ENCODE measurements at places on chromosomes 6 and 20.

- DNase-seq, result no peak
Observed at GRCh38 chr20:44137266-44137801, 49.7 kb downstream of the JPH2 start.

- no peak for DNase-seq
Observed at GRCh38 chr6:158293122-158293521, 19.1 kb upstream of the TULP4 start.

DNA sequence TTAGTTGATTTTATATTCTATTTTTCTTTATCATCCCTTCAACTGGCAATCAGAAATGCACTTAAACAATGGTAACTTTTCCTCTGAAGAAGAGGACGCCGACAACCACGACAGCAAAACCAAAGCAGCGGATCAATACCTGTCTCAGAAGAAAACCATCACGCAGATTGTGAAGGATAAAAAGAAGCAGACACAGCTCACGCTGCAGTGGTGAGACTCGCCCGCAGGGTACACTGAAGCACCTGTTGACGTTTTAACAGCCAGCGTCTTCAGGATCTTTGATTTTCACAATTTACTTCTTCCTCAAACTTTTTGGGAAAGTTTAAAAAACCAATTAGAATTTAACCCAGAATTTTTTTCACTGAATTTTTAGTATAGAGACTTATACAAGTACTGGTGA, 701 bp downstream of the RFX6 start:
- DNase-seq, result no peak

GRCh38 chr20:34824452-34824805, 1.0 kb downstream of the NCOA6 start:
- DNase-seq, result no peak

DNA sequence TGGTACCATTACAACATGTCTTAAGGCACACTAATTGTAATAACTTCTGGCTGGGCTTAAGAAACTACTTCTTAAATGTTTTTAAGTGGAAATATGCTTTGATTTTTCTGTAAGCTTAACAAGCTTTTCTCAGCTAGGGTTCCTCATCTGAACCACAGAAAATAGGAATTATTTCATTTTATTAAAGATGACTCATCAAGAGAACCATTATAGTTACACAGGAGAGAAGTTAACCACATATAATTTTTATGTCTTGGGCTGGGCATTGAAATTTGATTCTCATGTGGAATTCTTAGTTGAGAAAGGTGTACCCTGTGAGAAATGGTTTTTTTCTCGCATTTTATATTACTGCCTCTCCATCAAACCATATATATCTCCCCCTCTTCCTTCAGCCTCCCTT, 75.1 kb downstream of the QKI start:
- DNase-seq, result no peak

- DNase-seq, result peak; percentile 46
Observed at GRCh38 chr20:62587757-62588402, 54.4 kb upstream of the SLCO4A1 start.

GRCh38 chr6:137303441-137303840, 84.3 kb upstream of the IFNGR1 start:
- DNase-seq, result no peak

- no peak for DNase-seq
Observed at GRCh38 chr6:156747715-156748114, 29.5 kb upstream of the ARID1B start.

DNA sequence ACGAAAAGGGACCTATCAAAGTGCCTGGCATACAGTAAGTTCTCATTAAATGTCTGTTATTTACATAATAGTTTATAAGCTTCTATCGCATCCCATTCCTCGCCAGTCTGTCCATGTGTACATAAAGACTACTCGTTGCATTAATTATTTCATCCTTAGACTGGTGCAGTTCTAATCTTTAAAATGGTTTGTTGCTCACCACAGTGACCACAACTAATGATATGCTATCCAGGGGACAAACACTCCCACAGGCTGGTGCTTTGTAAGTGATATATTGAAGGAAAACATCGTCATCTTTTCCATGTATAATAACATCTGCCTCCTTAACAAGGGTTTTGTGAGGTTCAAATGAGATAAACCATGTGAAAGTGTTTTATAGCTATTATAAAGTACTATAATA, 39.0 kb upstream of the HBS1L start:
- no peak for DNase-seq

DNA sequence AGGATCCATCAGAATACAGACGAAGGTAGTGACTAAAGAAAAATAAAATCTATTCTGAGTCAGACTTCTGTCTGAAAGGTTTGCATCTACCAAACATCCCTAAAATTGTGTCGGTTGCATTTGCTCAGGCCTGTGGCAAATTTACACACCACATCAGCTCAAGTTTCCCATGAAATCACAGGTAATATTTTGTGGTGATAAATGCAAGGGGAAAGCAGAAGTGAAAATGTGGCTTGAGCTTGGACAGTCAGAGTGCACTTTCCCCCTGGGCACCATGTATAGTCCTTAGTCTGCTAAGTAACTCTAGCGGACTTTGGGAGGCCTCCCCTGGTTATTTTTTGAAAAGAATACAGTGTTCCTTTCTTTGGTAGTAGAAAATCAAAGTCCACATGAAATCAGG, 159.1 kb downstream of the PKHD1 start:
- no peak for DNase-seq

DNA sequence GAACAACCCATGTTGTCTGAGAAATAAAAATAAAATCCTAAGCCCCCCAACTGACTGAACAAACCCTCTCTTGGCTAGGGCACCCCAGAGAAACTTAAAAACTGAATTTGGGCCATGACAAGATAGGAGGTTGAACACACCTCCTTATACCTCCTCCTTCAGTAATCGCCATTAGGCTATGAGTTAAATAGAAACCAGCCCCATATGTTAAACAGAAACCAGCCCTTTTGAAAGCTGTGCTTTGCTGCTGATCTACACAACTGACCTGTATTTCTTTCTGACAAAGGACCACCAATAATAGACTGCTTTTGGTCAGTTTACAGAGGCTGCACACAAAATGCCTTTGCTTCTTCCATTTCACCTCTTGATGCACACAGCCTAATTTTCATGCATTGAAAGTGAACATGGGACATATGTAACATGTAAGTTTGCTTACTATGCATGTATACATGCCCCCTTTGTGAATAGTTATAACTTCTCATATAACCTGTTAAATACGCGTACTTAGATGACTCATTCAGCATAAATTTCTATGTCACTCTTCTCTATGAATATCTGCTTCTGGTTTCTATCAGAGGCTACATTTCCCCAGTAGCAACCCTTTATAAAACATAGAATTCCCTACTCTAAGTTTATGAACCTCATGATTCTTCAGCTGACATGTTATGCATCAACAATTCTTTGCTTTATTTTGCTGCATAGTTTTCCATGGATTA, 462.9 kb downstream of the COL12A1 start:
- no peak for DNase-seq

- no peak for DNase-seq
Observed at GRCh38 chr6:11434565-11435326, 102.8 kb upstream of the TMEM170B start.

- DNase-seq, result peak; percentile 78
Observed at GRCh38 chr20:10218536-10219451, at the start of gene SNAP25. Gene SNAP25, plus strand, starts transcription at chr20:10218830. Its CDS starts 56,662 bp downstream, at chr20:10275492.

- DNase-seq, result no peak
Observed at GRCh38 chr6:166639921-166640320, 12.9 kb upstream of the RPS6KA2 start.

GRCh38 chr20:47740862-47741184, 44.5 kb downstream of the SULF2 start:
- no peak for DNase-seq

GRCh38 chr20:44115762-44116644, 71.0 kb downstream of the JPH2 start:
- DNase-seq, result no peak

DNA sequence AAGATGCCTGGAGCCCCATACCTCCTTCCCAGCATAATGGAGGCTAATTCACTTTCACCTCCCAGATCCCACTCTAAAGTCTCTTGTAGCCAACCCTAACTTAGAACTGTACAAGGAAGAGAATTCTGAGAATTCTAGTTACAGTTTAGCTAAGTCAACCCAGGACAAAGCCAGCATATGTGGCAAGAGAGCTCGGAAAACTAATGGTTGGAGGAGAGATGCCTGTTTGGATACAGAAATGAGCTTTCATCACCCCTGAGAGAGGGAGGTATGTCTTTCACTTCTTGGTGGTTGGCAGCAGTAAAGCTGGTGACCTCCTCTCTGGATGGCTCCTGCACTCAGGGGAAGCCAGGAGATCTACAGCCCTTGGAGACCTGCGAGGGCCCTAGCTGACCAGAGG, 252.6 kb upstream of the SUPT3H start:
- no peak for DNase-seq

DNA sequence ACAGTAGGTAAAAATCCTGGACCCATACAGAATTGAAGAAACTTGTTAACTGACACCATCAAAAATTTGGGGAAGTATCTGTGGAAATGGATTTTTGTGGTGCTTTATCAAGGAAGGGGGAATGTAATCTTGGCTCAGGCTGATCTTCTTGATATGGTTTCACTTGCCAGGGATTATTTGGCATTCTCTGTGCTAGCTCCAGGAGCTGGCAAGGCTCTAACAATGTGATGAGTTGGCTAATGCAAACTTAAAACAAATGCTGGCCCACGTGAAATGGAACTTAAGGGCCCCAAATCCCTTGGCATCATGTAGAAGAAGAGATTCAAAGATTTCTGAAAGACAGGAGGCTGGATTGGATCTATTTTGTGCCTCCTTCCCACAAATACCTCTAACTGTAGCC, 13.1 kb downstream of the KCNS1 start:
- no peak for DNase-seq

DNA sequence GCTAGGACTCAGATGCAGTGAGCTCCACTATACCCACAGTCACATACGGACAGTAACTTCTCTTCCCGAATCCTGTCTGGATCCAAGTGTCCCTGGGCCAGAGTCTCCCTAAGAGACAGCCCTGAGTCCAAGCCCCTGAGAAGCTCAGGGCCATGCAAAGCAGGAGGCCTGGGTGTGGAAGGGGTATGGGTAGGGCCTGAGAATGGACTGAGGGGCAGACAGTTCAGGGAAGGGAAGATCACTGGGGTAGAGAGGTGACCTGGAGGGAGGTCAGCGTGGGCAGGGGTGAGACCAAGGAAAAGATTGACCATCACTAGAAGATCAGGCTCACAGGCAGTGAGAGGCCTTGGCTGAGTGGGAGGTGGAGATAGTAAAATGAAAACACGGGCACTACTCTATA, 8.8 kb downstream of the RPS6KA2 start:
- DNase-seq, result no peak

DNA sequence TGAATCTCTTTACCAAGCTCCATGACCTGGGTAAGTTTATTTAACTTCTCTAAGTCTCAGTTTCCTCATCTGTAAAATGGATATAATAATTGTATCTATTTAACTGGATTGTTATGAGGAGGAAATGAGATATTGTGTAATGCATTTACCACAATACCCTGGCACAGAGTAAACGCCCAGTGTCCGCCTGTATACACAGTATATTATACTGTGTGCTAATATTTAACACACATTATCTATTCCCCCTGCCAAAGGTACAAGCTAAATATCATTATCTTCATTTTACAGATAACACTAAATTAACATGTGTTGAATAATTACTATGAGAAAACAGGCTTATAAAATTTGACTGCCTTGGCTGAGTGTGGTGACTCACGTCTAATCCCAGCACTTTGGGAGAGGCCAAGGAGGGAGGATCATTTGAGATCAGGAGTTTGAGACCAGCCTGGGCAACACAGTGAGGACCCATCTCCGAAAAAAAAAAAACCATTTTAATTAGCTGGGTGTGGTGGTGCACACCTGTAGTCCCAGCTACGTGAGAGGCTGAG, 38.7 kb upstream of the TNFRSF21 start:
- DNase-seq, result no peak

GRCh38 chr6:113433335-113433991, 423.7 kb upstream of the MARCKS start:
- peak; percentile 38 for DNase-seq

DNA sequence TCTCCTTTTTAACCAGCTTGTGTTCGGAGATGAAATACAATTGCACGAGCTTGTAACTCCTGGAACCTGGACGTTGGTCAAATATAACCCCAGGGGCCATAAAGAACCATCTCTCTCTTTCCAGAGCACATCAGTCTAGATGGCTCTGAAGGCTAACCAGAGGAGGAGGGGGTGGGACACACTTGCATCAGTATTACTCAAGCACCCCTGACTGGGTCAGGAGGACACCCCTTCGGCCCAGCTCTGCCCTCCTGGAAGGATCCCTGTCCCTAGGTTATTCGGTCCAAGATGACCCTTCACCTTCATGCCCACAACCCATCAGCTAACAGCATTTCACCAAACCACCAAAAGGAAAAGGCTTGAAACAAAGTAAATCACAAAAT, 67.1 kb downstream of the FYN start:
- DNase-seq, result no peak

DNA sequence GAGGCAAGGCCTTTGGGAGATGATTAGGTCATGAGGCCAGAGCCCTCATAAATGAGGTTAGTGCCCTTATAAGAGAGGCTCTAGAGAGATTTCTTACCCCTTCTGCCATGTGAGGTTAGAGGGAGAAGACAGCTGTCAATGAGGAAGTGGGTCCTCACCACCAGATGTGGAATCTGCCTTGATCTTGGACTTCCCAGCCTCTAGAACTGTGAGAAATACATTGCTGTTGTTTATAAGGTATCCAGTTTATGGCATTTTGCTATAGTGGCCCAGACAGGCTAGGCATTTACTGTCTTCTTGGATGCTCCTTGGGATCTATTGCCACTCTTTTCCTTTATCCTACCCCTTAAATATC, 57.1 kb upstream of the CITED2 start:
- no peak for DNase-seq

GRCh38 chr6:88074791-88075190, 27.1 kb downstream of the SPACA1 start:
- DNase-seq, result no peak

- DNase-seq, result peak; percentile 13
Observed at GRCh38 chr20:208942-209566, 18.0 kb upstream of the DEFB129 start.

- DNase-seq, result peak; percentile 50
Observed at GRCh38 chr6:16523606-16524379, 237.5 kb downstream of the ATXN1 start.

- DNase-seq, result no peak
Observed at GRCh38 chr6:33944686-33945411, 141.0 kb upstream of the MLN start.

GRCh38 chr6:31777667-31778050, 531 bp upstream of the VWA7 start:
- no peak for DNase-seq

DNA sequence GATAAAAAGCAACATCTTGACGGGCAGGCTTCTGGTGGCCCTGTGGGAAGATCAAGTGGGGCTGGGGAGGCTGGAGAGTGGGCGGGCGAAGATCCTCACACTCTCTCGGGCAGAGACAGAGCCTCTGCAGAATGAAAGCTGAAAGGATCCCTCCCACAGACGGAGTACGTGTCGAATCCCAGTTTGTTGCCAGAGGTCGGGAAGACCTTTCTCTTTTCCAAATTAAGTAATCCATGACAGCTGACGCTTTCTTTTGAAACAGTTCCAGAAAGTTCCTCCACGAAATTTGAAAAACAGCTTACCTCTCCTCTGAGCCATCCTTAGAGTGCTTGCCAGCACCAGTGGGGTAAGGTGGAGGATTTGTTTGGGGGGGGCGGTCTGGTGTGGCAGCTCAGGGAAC, 155.6 kb upstream of the SMLR1 start:
- no peak for DNase-seq

GRCh38 chr20:22160101-22160652, 424.2 kb downstream of the FOXA2 start:
- no peak for DNase-seq

Data from HS-5 (cell line).